GM19239 (cell line): ENCODE measurements at places on chromosomes 3 and 15.

DNA sequence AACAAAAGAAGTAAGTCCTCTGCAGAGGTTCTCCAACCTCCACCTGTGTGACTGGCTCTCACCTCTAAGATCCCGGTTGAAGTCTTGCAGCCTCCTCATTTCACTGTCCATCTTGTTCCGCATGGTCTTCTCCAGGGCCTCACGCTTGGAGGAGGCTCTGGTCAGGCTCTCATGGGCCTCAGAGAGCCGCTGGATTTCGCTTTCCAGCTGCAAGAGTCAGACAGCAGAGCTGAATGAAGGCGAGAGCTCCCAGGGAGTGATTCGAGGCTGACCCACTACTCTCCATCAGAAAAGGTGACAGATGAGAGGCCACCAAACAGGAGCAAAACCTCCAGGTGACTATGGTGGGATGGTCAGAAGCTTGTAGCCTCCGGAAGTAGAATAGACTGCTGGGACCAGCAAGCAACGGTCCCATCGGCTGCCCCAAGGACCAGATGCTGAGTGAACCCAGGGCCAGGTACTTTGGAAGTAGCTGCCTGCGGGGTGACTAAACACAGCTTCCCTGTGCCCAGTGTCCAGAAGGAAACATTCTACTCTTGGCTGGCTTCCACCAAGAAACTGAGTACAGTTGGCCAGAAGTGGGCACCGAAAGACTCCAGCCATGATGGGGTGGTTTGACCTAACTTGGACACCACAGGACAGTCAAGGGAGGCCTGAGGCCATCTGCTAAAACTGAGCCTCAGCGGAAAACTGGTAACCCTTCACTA is 7.9 kb downstream of the AMOTL2 start:
- no peak for DNase-seq

GRCh38 chr3:71254281-71255057 is 329.1 kb downstream of the FOXP1 start:
- DNase-seq, result no peak

DNA sequence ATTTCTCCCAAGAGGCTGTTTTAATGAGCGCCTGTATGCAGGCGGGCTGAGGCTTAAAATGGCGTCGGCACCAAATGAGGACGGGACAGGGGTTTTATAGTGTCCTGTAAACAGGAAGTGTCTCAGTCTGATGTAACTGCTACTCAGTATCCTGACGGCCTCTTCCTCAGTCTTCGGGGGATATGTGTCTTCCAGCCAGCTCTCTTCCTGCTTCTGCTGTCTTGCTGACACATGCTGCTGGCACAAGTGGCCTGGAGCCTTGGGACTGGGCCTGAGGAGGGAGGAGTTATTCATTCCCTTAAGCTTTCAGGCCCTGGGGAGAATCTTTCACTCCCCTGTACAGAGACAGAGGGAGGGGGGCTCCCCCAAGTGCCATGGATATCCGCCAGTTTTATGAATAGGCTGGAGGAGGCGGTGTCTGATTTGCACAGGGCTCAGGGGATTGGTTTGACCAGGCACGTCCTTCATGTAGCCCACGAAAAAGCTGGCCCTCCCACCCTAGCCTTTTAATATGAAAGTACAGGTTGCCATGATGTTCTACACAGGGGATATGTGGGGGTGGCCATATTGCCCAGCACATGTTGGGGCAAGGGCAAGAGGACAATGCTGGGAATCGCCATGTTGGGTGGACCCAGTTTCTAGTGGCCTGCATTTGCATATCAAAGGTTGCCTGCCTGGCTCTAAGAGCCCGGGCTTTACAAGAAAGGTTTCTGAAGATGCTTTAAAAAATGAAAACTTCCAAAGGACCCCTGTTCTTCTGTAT is 19.9 kb downstream of the NDUFB4 start:
- no peak for DNase-seq

GRCh38 chr15:67947254-67948039 is 106.7 kb upstream of the PIAS1 start:
- DNase-seq, result no peak

- DNase-seq, result no peak
Observed at GRCh38 chr3:180250172-180250571, 213.4 kb upstream of the PEX5L start.

GRCh38 chr3:160330109-160330508 is 68.9 kb downstream of the IFT80 start:
- DNase-seq, result no peak

- DNase-seq, result no peak
Observed at GRCh38 chr15:92460023-92460422, 66.3 kb downstream of the ST8SIA2 start.

- no peak for DNase-seq
Observed at GRCh38 chr3:189833996-189834395, 202.8 kb downstream of the TP63 start.

- DNase-seq, result no peak
Observed at GRCh38 chr3:133948131-133948810, 52.6 kb upstream of the RAB6B start.

GRCh38 chr3:24264748-24265158 is 229.9 kb downstream of the THRB start:
- peak; percentile 28 for DNase-seq

- no peak for DNase-seq
Observed at GRCh38 chr15:62647202-62647842, 395.2 kb upstream of the TPM1 start.

DNA sequence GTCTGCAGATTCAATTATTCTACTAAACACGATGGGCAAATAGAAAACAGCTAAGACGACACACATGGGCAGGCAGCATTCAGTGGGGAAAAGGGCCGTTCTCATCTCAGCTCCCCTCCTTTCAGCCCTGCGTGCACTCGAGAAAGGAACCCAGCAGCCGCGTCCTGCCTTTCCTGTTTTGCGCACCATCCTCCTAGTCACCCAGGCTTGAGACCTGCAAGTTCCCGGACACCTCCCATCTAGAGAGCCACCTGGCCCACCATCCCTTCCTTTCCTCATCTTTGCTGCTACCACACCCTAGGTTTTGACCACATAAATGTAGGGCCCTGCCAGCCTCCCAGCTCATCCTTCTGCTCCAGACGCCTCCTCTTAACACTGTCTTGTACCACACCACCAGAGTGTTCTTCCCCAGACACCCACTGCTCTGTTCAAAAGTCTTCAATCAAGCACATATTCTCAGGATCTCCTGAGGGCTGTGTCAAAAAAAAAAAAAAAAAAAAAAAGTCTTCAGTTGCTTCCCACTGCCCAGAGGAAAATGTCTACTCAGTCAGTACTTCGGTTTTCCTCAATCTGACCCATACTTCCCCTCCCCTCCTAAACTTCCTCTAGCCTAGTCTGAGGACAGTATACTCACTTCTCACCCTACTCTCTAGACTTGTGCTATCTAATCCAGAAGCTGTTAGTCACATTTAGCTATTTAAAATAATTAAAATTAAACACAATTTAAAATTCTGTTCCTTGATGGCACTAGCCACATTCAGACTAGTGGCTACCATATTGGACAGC is 182.0 kb downstream of the STT3B start:
- no peak for DNase-seq

DNA sequence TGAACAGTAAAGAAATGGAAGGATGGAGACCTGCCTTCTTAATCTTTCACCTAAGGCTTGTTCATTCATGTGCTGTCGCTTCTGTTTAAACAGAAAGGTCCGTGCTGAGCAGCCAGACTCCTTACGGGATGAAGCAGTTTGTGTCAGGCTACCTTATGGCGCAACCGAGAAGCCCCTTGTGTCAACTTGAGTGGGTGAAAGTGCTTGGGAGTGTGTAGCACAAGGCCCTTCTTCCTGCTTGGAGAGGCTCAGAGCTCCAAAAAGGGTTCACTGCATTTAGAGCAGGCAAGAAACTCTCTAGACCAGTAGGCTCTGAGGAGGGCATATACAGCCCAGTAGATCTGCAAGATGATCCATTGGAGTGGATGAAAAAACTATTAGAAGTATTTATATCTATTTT is 16.0 kb downstream of the CAPN3 start:
- no peak for DNase-seq

GRCh38 chr3:177705976-177706823 is 508.9 kb upstream of the TBL1XR1 start:
- no peak for DNase-seq

- no peak for DNase-seq
Observed at GRCh38 chr15:101035611-101036010, 116.5 kb downstream of the LRRK1 start.

DNA sequence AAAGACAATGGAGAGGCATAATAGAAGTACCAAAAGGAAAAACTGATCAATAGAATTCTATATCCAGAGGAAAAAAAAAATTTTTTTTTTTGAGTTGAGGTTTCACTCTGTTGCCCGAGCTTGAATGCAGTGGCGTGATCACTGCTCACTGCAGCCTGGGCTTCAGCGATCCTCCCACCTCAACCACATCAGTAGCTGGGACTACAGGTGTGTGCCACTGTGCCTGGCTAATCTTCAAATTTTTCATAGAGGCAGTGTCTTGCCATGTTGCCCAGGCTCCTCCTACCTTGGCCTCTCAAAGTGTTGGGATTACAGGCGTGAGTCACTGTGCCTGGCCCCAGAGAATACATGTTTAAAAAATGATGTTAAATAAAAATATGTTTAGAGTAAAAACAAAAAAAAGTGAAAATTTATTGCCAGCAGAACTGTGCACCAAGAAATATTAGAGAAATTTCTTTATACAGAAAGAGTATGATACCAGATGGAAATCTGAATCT is 154.3 kb upstream of the ZBTB20 start:
- no peak for DNase-seq

- no peak for DNase-seq
Observed at GRCh38 chr3:134239538-134239937, 11.1 kb downstream of the RYK start.

DNA sequence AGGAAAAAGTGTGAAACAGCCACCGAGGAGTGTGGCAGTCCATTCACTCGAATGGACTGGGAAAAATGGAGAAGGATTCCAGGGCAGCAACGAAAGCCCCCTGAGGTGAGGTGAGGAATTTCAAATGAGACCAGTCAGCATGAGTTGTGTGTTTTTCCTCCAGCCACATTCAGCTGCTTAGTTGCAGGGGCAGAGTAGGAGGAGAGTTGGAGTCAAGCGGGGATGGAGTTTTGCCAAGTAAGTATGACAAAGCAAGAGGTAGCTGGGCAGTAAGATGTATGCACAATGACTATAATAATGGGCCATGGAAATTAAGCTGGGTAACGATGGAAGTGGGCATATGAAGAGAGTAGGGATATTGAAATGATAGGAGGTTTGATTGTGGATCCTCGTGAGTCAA is 64.4 kb downstream of the CCDC54 start:
- DNase-seq, result no peak

GRCh38 chr3:882533-882932 is 210.3 kb upstream of the CNTN6 start:
- DNase-seq, result no peak

GRCh38 chr3:99710094-99710493 is 71.7 kb downstream of the COL8A1 start:
- DNase-seq, result no peak

DNA sequence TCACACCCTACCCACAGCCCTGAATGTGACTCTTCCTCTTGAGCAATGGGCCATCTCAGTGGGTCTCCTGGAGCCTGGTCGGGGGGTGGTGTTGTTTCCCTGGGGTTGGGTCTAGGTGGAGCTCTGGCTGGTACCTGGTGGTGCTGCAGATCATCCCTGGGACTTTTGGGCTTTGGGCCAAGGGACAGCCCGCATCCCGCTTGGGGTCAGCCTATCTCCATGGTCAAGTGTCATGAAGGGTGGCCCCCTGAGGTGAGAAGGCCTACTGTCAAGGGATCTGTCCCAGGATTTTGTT is 202.0 kb downstream of the UBE3A start:
- no peak for DNase-seq

GRCh38 chr3:161989012-161989411 is 492.4 kb downstream of the OTOL1 start:
- no peak for DNase-seq

DNA sequence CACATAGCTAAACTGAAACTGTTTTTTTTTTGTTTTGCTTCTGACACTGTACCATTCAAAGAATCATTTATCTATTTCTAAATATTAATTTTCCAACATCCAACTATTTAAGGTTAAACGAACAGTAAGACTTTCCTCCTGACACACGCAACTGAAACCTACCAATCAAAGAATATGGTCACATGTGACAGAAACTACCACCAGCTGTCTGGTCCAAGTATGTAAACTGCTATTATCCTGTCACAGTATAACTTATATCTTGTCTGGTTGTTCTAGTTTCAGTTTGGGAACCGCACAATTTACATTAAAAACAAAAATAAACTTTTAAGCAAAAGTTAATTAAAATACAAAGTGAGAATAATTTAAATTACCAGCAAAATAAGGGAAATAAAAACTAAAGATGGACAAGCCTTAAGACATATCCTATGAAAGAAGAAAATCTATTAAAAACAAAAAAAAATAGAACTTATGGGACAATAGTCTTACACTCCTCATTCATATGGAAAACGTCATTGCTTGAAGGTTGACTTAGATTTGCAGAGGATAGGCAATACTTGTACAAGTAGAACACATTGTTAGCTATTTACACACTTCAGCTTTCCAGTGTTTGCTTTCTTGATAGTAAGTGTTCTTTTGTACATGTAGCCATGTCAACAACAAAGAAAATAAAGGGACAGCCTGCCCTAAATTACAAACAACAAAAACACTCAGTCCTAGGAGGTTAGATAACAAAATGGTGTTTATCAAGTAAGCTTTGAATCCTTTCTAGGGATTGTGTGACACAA is 26.8 kb upstream of the CHRM5 start:
- DNase-seq, result no peak

GRCh38 chr15:78671626-78672211 is 30.7 kb upstream of the CHRNB4 start:
- DNase-seq, result no peak

GRCh38 chr15:90860942-90861675 is 7.3 kb upstream of the FURIN start:
- no peak for DNase-seq

DNA sequence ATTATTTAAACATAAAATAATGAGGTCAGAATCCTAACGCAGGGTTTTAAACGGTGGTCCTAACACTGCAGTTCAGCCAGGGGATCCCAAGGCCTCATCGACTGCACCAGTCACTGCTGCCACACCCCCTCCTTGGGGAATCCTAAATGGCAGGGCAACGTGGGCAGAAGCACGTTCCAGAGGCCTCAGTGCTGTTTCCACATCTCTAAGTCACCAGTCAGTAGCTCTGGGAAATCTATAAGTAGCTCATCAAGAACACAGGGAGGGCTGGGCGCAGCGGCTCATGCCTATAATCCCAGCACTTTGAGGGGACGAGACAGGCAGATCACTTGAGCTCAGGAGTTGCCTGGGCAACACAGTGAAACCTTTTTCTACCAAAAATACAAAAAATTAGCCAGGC is 47.5 kb downstream of the PRTG start:
- no peak for DNase-seq

GRCh38 chr3:44206261-44206660 is 35.4 kb upstream of the TOPAZ1 start:
- no peak for DNase-seq

- no peak for DNase-seq
Observed at GRCh38 chr15:23773093-23773492, 86.0 kb upstream of the NDN start.

GRCh38 chr3:44896440-44896839 is 22.0 kb downstream of the TGM4 start:
- no peak for DNase-seq

GRCh38 chr3:19272296-19272695 is 124.0 kb downstream of the KCNH8 start:
- no peak for DNase-seq

- DNase-seq, result no peak
Observed at GRCh38 chr3:136311968-136312367, 61.8 kb downstream of the PCCB start.
